Parietal lobe (tissue), 2 donors: ENCODE measurements at places on chromosomes 12 and 14. TPM values are rescaled to one million over a fixed set of nuclear protein-coding genes. Genes with fewer than 3 reads are reported as not detected.

GLS2 gene
- total RNA-seq = 6.3 TPM

FAIM2 gene
- total RNA-seq = 37.2 TPM

LRRIQ1 gene
- 6.9 TPM for total RNA-seq

FGF6 gene
- not detected for total RNA-seq
